ENCODE measurements at places on chromosomes 13 and 19.

DNA sequence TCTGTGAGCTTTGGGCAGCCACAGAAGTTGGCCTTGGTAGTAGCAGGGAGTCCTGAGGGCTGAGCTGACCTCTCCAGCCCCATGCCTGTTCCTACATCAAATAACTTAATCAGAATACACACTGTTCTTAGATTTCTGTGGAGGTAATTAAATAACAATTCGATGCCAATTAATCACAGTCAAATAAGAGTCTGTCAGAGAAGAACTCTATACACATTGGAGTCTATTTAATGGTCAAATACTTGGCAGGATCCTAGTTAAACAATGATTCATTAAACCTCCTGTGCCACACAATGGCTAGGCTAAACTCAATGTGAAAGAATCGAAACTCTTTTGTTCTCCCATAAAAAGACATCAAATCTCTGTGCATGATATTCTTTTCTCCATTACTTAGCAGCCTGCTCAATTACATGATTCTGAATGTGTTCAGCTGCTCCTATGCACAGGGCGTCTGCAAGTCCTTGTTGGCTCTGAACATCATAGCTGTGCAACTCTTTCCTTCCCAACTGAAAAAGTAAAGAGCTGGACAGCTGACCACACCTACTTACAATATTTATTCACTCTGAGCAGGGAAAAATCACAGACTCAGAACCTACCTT lies 173.1 kb downstream of the ABCC4 start:
- DNase-seq: no peak

GRCh38 chr19:33797802-33798671 lies 1.4 kb downstream of the KCTD15 start:
- DNase-seq: no peak

DNA sequence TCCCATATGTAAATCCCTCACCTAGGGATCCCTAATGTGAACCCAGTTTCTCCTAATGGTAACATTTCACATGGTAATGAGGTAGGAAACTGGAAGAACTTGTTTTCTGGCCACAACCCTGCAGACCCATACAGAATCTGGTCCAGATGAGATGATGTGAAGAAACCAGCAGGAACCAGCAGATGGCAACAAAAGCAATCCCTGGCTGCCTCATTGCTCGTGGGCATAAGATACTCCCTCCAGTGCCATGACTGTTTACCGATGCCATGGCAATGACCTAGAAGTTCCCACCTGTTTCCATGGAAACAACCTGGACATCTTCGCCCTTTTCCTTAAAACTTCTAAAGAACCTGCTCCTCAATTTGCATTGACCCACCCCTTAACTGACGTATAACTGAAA lies 1.4 kb upstream of the CD209 start:
- DNase-seq: no peak

GRCh38 chr13:68714292-68714691 lies 1393.3 kb upstream of the ATXN8OS start:
- DNase-seq: no peak

- DNase-seq: peak; percentile 89
Measured at GRCh38 chr19:36054733-36055686, at the start of gene WDR62. Gene WDR62, plus strand, starts transcription at chr19:36054897. Its CDS starts 75 bp downstream, at chr19:36054972.

DNA sequence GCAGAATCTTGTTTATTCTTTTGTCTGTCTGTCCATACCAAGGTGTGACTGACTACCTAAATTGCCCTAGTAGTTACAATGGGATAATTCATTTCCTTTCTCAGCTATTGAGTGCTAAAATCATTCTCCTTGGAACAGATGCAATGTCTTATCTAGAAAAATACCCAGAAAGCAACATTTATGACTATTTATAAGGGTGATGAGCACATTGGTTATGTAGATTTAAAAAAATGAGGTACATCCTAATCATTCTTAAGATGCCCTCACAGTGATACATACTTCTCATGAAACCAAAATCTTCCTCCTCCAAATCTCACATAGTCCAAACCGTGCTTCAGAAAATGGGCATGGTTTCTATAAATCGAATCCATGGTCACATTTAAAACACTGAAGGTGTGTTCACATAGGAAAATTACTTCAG lies 11.6 kb upstream of the UBE2L5 start:
- DNase-seq: no peak

GRCh38 chr19:57031106-57031505 lies 88.7 kb upstream of the USP29 start:
- no peak for DNase-seq

GRCh38 chr19:50362656-50363424 lies 2.6 kb downstream of the NAPSA start:
- no peak for DNase-seq

DNA sequence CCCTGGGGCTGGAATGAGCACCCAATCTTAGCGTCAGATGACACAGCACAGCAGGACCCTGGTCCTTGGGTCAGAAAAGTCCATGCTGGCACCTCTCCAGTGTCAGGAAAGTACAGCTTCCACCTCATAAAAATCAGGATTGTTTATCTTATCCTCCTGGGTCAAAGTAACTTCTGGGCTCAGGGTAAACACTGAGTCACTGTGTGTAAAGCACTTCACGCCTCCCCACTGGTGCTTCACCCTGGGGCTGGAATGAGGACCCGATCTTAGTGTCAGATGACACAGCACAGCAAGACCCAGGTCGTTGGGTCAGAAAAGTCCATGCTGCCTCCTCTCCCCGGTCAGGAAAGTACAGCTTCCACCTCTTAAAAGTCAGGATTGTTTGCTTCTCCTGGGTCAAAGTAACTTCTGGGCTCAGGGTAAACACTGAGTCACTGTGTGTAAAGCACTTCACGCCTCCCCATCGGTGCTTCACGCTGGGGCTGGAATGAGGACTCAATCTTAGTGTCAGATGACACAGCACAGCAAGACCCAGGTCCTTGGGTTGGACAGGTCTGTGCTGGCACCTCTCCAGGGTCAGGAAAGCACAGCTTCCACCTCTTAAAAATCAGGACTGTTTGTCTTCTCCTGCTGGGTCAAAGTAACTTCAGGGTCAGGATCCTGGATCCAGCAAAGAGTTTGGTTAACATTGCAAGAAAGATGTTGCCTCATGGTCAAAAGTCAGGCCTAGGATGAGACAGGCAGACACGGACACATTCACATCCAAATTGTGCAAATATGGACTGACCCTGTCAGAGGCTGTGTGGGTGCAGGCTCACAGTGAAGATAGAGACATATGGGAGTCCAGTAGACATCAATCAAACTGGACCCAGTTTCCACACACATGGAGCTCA lies 39.2 kb upstream of the CYP2A7 start:
- DNase-seq: no peak

GRCh38 chr13:109577191-109577700 lies 209.1 kb downstream of the IRS2 start:
- no peak for DNase-seq

- DNase-seq: peak; percentile 71
Measured at GRCh38 chr19:39328046-39328705, 7.5 kb upstream of the LRFN1 start.

DNA sequence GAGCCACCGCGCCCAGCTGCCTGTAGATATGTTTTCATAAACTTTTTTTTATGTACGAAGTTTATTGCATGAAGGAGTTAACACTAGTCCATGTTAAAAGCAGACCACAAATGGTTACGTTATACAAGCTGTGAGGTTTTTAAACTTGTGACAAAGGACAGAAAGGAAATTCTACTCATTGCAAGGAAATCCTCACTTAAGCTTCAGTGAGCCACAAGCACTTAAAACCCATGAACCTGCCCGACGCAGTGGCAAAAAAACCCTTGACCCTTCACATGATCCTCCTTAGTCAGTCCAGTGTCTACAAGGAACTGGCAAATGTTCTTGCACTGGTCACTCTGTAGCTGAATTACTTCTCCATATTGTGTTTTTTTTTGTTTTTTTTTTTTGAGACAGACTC lies 4.2 kb downstream of the MPND start:
- DNase-seq: no peak

DNA sequence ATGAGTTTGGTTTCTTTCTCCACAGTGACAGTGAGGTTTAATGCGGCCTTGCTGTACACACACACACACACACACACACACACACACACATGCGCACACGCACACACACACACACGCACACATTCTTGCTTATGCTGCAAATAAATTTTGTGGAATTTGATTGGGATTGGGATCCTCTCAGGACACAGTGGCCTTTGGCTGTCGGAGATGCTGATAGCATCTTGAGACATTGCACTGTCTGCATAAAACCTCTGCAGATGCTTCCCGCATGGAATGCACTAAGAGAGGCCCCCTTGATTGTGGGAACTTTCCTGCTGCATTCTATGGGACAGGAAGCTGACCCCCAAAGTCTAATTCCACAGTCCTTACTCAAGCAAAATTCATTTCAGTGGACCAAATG lies 145.6 kb downstream of the FLT1 start:
- DNase-seq: no peak

DNA sequence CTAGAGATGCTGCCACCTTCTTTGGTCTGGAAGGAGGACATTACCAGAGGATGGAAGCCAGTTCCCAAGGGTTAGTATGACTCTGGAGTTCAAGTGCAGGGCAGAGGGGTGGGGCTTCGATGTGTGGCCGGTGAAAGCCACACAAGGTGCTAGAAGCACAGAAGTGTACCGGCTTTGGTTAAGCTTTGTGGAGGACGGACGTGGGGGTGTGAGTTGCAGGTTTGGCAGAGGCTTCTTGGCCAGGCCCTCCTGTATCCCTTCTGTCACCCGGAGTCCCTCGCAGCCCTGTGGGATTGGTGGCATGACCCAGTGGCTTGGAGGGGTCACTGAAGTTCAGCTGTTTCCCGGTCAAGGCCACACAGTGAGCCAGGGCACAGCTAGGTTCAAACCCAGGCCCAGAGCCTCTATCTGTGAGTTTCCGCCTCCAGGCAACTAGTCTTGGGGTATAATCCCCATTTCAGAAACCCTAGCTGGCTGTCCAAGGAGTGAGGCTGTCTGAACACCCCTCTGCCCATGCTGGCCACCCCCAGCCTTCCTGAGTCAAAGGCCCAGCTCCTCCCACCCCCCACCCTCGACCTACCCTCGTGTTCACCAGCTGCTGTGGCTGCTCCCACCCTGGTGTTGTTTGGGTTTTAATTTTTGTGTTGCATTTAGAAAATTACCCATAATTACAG lies 4.6 kb upstream of the SSBP4 start:
- DNase-seq: no peak

GRCh38 chr19:1400281-1401137 lies 833 bp downstream of the GAMT start:
- DNase-seq: no peak

- DNase-seq: no peak
Measured at GRCh38 chr13:26710166-26710565, 50.4 kb downstream of the GPR12 start.

DNA sequence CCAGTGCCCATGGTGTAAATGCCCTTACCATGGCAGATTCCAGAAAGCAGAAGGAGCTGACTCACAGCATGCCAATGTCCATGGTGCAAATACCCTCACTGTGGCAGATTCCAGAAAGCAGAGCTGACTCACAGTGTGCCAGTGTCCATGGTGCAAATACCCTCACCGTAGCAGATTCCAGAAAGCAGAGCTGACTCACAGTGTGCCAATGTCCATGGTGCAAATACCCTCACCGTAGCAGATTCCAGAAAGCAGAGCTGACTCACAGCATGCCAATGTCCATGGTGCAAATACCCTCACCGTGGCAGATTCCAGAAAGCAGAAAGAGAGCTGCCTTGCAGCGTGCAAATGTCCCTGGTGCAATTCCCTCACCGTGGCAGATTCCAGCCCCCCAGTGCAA lies 163.8 kb upstream of the SOX1 start:
- DNase-seq: no peak

DNA sequence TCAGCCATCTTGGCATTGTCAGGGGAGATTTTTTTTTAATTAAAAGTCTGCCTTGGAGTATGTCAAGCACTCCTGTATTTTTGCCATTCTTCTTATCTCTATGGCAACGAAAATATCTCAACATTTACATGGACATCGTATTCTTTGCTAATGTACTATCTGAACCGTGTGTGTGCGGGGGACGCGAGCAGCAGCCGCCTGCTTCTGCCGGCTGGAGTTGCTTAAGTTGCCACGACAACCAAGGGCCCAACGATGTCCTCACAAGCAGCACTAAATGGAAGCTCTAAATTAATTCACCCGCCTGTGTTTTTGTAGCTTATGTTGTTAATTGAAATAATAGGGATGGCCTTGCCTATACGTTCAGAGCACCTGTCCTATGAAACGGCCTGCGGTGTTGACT lies 309.5 kb downstream of the TEX29 start:
- no peak for DNase-seq

- DNase-seq: no peak
Measured at GRCh38 chr13:65497265-65497664, 1732.9 kb downstream of the PCDH9 start.

- no peak for DNase-seq
Measured at GRCh38 chr19:38815059-38816001, 2.6 kb upstream of the LGALS4 start.

- DNase-seq: no peak
Measured at GRCh38 chr19:10126213-10126639, 6.5 kb upstream of the EIF3G start.

- no peak for DNase-seq
Measured at GRCh38 chr19:21322528-21322927, 6.7 kb downstream of the ZNF708 start.

DNA sequence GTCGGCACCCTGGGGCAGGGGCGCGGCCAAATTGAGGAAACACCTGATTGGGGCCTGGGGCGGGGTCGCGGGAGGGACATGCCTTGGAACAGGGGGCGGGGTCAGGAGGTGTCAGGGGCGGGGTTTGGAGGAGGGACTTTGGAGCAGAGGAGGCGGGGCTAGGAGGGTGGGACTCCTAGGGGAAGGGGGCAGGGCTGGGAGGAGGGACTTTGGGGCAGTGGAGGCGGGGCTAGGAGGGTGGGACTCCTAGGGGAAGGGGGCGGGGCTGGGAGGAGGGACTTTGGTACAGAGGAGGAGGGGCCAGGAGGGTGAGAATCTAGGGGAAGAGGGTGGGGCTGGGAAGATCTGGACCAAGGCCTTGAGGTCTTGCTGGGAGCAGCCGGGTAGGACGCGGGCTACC lies 21.9 kb downstream of the GRIN2D start:
- DNase-seq: peak; percentile 67

GRCh38 chr13:20461481-20461859 lies 64.2 kb downstream of the CRYL1 start:
- DNase-seq: no peak

DNA sequence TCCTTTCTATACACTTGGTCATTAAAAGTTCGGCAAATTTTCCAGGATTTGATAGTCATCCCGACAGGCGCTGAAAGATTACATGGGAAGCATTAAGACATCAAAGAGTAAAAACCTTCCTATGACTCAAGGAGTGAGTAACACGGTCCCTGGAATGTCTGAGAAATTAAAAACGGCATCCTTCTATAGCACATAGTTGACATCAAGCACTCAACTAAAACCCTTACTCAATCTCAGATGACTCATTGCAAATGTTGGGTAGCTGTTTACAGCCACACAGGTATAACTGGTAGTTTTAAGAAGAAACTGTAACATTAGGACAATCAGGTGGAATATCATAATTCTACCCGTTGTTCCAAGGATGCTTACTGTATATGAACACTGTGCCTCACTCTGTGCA lies 6.4 kb upstream of the LGALS13 start:
- no peak for DNase-seq

- no peak for DNase-seq
Measured at GRCh38 chr13:113880651-113881611, 17.1 kb upstream of the GAS6 start.

Data from CD4-positive, alpha-beta T cell (primary cell).